ENCODE measurements at places on chromosomes 7 and 10.
A peak's percentile ranks its signal among the peaks of the same experiment; 100 is the strongest.

DNA sequence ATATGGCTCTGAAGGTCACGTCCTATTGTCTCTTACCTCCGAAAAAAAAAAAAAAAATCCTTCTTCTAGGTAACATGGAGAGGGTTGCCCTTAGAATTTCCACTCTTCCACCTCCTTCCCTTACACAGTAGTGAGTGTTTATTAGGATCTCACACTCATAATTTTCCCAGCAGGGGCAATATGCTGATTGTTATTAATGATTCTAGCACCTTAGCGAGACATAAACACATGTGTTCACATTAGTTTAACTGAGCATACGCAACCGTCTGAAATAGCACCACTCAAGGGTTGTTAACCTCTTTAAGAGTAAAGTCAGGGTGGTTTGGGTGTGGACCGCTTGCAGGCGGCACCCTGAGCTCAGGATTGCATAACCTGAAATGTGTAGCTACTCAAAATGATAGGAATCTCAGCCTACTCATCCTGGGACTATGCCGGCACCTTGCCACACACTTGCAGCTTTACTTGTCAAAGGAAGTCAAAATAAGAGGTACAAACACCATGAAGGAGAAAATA, 52.2 kb downstream of the CPEB3 start:
- no peak overlapping the region for H3K27ac ChIP-seq
- no peak overlapping the region for H3K4me3 ChIP-seq
- H3K4me1 ChIP-seq, result peaks cover 40% of the 10 kb centered on the region
- no peak for DNase-seq
- H3K36me3 ChIP-seq, result no peaks in the 10 kb centered on the region

DNA sequence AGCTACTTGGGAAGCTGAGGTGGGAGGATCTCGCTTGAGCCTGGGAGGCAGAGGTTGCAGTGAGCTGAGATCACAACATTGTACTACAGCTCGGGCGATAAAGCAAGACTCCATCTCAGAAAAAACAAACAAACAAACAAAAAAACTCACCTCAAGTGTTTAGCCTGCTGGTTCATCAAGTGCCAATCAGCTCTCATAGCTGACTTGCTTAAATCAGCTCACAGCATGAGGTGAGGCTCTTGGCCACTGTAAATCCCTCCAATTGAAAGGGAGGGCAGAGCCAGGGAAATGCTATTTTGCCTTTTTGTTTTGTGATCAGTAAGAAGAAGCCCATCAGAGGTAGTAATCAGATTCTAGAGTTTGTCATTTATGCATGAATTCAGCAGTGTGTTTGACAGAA, 112.3 kb downstream of the RAB11FIP2 start:
- no peak overlapping the region for H3K4me3 ChIP-seq
- H3K27ac ChIP-seq, result no peak overlapping the region
- H3K27me3 ChIP-seq, result no peaks in the 10 kb centered on the region

GRCh38 chr10:58177362-58177947, 90.2 kb downstream of the IPMK start:
- no peak overlapping the region for H3K4me3 ChIP-seq
- no peaks in the 10 kb centered on the region for H3K36me3 ChIP-seq
- no peaks in the 10 kb centered on the region for H3K27me3 ChIP-seq
- no peak overlapping the region for H3K27ac ChIP-seq

GRCh38 chr10:29324220-29324841, 35.5 kb downstream of the LYZL1 start:
- H3K27ac ChIP-seq, result no peak overlapping the region
- DNase-seq, result no peak
- H3K4me1 ChIP-seq, result no peaks in the 10 kb centered on the region

DNA sequence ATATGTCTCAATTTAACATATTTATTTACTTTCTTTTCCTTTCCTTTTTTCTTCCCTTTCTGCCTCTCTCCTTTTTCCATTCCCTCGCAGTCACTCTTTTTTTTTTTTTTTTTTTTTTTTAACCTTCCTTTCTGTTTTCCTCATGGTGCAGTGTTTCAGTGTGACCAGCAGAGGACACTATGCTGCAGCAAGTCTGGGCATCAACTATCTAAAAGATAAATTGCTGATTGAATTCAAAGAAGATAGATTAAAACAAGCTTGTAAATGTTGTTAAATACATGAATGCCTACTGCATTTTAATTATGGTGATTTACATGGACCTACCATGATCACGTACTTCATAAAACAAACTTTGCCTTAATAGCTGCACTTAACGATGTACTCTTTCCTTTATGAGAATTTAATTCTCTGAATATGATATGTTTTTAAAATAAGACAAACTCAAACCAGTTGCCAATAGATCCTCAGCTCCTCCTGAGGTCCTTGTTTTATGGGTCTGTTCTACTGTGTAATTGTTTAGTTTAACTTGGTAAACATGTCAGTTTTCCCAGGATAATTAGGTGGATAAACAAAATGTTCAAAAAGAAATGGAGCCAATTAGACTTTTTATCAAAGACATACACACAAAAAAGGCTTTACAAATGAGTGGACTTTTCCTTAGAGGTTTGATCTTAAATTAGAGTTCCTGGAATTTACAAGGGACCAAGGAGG, 101.0 kb upstream of the AGR3 start:
- H3K27ac ChIP-seq, result peak overlapping the region; percentile 52
- H3K27me3 ChIP-seq, result no peaks in the 10 kb centered on the region
- peaks cover 10% of the 10 kb centered on the region for H3K4me1 ChIP-seq
- no peak overlapping the region for H3K4me3 ChIP-seq
- peak; percentile 48 for DNase-seq
- H3K36me3 ChIP-seq, result no peaks in the 10 kb centered on the region
